A673 (cell line): ENCODE measurements at places on chromosomes 11 and 22. TPM values are rescaled to one million over a fixed set of nuclear protein-coding genes. Genes with fewer than 3 reads are reported as not detected.

DNA sequence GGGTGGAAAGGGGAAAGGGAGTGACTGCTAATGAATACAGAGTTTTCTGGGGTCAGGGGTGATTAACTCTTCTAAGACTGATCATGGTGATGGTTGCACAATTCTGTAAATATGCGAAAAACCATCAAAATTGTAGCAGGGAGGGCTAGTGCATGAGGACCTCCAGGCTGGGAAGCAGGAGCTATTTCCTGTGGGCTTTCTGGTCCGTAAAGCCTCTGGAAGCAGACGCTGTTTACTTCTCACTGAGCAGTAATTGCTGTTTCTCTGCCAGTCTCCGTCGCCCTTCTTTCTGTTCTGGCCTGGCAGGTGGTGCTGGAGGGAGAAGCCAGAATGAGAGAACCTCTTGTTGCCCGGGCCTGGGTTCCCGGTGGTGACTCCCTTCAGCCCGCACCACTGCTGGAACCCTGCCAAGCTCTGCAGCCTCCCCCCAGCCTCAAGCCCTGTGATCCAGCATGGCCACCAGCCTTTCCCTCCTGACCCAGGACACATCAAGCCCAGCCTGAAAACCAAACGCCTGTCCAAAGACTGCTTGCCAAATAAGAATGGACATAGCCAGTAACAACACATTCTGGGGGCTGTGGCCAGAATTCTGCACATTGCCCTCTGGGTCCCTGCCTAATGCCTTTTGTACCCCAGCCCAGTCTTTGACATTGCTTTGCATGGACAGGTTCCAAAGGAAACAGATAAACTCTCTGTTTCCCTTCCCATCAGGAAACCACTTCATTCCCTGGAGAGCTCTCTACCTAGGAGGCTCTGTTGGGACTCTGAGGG lies 201.0 kb upstream of the NAV2 start:
- no peak for DNase-seq

Gene OR51I1
- not detected in 2 replicates for total RNA-seq

- peak; percentile 93 for DNase-seq
Observed at GRCh38 chr11:71240865-71241691, 11.3 kb downstream of the SHANK2 start.

- no peak for DNase-seq
Observed at GRCh38 chr22:17741866-17742526, 32.3 kb downstream of the BID start.

- DNase-seq, result no peak
Observed at GRCh38 chr11:12204506-12204905, 94.1 kb downstream of the MICAL2 start.

DNA sequence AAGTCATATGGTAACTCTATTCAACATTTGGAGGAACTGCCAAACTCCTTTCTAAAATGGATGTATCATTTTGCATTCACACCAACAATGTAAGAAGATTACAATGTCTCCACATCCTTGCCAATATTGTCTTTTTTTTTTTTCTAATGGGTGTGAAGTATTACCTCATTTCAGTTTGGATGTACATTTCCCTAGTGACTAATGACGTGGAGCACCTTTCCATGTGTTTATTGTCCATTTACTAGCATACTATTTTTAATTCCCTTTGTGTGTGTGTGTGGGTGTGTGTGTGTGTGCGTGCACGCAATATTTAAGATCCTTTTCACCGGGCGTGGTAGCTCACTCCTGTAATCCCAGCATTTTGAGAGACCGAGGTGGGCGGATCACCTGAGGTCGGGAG lies 62.7 kb downstream of the APOL3 start:
- no peak for DNase-seq

DNA sequence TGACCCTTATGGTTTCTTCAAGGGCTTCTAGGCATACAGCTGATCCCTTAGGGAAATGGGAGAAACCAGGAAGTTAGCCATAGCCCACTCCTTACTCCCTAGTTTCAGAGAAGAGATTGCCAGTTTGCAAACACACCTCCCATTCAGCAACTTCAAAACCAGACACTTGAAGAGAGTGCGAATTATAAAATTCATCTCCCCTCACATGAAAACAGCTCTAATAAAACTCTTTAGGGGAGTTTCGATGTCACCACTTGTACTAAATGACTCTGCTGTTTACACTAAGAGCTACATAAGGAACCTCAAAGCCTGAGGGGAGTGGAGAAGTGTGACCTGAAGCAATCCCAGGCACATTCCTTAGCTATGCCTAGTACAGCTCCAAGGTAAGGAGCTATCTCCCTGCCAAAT lies 8.3 kb downstream of the LGR4 start:
- no peak for DNase-seq

DNA sequence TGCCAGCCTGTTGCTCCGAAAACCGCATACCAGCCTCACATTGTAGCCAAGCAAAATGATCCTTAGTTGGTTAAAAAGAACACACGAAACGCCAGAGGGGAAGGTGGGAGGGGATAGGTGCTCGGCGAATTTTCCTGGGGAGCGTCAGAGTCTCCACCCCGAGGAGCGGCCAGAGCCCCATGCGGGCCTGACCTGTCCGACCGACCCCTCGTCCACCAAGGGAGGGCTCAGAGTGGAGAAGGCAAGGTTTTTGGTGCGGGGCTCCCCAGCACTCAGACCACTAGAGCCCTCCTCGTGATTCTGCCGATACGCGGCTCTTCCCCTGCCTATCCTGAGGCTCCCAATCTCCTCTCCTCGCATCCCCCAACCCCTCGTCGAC lies 39.6 kb downstream of the DIXDC1 start:
- DNase-seq, result no peak

- DNase-seq, result peak; percentile 80
Observed at GRCh38 chr11:120208777-120209176, 2.1 kb upstream of the OAF start.

Gene TMPRSS4
- not detected in 2 replicates for total RNA-seq

GRCh38 chr11:33930317-33931021 lies 38.6 kb upstream of the LMO2 start:
- DNase-seq, result peak; percentile 100

DNA sequence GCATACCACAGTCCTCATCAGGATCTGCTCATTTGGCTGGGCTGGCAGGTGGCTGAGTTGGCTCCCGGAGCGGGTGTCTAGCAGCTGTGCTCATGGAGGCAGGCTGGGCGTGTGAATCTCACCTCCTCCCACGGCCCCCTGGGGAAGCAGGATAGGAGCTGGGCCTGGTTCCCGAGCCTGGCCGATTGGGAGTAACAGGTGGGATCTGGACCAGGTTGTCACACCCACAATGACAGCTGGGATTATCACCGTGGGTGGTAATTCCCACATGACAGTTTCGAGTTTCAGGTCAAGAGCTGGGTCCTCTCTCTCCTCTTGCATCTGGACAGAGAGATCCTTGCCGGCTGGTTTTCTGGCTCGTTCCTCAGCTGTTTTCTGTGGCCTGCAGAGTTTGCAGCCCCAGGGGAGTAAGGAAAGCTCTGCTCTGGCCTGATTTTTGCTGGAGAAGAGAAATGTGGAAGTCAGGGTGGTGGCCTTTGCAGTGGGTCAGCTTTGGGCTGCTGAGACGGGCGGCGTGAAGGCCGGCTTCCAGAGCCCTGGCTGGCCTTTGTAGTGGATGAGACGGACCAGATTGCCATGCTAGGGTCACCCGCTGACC lies 57.0 kb downstream of the BCR start:
- DNase-seq, result peak; percentile 73
